Activated T-helper 17 cell treated with anti-CD3 and anti-CD28 coated beads, Interleukin-2, amount 50 U/mL, for 72 hours (primary cell): ENCODE measurements at places on chromosomes 1 and 21.

DNA sequence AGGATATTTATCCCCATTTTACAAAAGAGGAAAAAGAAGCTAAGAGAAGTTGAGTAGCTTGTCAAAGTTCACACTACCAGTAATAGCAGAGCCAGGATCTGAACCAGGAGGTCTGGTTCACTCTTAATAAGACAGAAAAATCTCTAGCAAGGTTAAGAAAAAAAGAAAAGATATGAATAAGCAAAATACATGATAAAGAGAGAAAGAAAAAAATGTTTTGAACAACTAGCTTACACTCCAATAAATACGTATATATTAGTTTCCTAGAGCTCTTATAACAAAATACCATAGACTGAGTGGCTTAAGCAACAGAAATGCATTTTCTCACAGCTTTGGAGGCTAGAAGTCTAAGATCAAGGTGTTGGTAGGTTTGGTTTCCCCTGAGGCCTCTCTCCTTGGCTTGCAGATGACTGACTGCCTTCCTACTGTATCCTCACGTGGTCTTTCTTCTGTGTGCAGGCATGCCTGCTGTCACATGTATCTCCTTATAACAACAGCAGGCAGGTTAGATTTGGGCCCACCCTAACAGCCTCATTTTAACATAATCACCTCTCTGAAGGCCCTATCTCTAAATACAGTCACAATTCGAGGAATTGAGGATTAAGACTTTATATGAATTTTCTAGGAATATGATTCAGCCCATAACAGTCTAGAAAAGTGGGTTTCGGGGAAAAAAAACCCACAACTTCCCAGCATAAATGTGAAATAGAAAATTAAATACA is 60.4 kb downstream of the LEPR start:
- no peak for ATAC-seq

- peak; percentile 46 for ATAC-seq
Observed at GRCh38 chr1:30998887-30999286, 66.6 kb downstream of the PUM1 start.

- ATAC-seq, result peak; percentile 94
Observed at GRCh38 chr1:84077476-84078107, 66.5 kb upstream of the PRKACB start.

DNA sequence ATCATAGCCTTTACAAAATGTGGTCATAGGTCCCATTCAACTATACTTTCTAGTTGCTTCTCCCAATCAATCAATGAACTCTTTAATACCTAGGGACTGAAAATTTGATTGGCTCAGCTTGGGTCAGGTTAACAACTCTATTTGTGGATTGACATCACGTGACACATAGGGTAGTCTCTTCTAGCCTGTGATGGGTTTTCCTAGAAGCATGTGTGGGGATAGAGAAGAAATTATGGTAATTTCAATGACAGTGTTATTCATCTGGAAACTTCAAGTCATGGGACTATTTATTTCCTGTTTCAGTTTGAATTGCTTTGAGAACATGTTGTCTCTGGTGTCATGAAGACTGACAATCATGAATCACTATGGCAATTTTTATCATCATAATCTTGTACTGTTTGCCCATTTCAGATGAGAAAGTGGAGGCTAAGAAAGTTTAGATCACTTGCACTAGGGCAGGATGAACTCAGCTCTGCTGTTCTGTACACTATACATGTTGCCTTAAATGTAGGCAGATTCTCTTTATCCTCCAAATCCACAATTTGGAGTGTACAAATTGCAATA is 529.9 kb upstream of the BEND5 start:
- ATAC-seq, result peak; percentile 44

DNA sequence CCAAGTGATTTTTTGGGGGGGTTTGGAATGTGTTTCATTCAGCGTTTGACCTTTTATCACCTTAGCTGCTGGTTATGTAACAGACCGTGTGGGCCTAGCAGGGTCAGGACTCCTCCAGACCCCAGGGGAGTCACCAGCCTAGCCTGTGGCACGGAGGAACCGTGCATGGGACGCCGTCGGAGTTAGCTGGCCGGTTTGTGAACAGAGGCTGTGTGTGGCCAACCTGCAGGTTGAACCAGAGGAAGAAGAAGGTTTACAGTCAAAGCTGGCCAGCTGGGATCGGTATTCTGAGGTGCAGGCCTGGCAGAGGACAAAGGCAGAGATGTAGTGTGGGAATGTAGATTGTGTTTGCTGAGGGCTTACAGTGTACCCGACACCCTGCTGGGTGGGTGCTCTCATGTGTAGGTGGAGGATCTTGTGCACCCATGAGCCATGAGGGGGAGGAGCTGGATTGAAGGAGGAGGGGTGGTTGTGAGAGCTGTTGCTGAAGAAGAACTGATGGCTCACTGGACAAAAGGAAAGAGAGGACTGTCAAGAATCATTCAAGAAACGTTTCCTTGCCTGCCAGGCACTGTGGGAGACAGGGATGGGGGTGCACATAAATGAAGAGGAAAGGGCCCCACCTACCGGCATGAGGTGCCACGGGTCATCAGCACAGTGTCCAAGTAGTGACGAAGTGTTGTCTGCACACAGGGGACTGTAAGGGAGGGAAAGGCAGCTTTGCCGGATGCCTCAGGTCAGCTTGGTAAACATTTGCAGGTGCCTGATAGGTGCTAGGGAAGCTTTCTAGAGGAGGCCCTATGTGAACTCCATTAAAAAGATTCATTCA is 40.0 kb upstream of the PWP2 start:
- ATAC-seq, result no peak

GRCh38 chr1:165855010-165855838 is 27.8 kb downstream of the UCK2 start:
- ATAC-seq, result no peak

DNA sequence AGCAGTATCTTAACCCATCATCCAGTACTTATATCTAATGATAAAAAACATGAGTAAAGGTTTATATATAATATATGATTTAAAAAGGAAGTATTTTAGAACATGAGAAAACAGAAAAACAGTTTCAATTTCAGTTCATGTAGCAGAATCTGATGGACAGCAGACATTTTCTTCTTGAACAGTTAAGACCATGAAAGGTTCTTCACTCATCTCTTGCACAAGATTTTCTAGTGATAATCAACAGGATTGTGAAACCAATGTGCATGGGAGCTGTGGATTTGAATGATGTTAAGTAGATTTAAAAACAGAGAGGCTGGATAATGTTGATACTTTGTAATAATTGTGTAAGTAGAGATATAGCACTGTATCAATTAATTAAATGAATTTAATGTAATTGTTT is 1297.6 kb downstream of the BRINP3 start:
- no peak for ATAC-seq

DNA sequence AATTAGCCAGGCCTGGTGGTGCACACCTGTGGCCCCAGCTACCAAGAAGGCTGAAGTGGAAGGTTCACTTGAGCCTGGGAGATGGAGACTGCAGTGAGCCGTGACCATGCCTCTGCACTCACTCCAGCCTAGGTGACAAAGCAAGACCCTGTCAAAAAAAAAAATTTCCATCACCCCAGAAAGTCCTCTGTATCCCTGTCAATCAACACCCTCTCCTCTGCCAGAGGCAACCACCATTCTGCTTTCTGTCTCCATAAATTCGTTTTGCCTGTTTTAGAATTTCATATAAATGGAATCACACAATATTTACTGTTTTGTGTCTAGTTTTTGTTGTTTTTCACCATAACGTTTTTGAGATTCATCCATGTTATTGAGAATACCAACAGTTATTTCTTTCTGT is 141.6 kb upstream of the SLC45A1 start:
- no peak for ATAC-seq

DNA sequence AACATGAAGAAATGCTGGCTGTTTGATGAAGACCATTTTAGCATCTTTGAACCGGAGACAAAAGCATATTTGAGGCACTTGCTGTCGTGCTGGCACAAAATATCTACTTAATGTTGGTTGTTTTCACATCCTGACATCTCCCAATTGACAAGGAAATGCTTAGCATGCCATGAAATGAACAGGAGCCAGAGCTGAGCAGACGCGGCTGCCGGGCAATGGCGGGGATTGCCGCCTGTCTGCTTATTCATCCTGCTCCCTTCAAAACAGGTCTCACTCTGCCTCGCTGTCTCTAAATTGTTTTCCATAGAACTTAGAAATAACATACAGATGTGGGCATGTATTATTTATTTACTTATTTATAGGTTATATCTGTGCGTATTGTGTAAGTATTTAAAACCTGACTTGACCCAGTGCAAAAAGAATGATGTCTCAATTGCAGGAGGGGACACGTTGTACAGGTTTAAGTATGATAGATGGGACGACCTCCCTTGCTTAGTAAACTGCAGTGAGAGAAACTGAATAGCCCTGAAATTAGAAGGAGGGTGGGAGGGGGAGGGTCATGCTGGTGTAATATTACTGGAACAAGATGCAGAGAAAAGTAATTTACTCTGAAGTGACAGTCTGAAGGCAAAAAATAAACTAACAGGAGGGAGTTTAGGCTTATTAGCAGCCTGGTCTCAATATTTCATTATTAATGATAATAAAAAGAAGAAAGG is 590.4 kb upstream of the PLXNA2 start:
- ATAC-seq, result no peak

DNA sequence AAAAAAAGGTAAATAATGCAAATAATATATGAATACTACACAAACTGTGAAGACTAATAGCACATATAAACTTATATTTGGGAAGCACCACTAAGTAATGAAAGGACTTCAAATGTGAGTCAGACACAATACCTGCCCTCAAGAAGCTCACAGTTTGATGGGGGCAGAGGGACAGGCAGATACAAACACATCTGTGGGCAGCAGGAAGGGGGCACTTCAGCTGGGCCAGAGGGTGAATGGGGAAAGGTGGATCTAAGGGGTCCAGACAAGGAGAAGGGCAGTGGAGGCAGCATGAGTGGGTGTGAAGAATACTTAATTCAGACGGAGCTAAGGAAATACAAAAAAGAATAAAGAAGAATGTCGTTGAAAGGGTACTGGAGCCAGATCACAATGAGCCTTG is 114.2 kb downstream of the TGFBR3 start:
- no peak for ATAC-seq

- peak; percentile 54 for ATAC-seq
Observed at GRCh38 chr1:206609229-206609991, 2.9 kb downstream of the EIF2D start.

DNA sequence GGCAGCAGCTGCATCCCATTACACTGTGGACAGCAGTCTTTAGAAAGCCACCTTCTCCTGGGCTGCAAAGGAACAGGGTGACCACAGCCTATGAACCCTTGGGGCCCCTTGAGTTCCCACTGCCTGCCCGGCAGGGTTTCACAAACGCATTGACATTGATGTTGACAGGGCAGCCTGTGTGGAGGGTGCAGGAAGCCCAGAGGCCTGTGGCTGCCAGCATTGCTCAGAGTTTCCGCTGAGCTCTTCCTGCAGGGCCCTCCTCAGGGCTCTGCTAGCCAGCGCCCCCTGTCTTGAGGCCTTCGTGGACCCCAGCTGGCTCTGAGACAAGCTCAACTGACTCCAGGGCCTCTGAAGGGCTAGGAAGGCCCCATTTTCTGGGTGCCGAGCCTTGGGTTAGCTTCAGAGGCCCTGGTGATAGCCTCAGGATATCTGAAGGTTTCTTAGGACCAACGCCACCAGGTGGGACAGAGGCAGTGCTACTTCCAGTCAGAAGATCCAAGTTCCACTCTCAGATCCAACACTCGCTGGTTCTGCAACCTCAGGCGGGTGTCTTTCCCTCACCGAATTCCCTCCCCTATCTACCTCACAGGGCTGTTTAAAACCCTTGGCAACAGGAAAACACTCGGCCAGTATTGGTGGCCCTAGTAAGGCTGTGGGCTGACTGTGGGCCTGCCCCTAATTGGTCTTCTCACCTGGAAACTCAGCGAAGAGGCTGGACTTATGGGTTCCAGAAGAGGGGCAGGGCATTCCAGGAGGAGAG is 27.2 kb upstream of the EPS8L3 start:
- ATAC-seq, result peak; percentile 93

- peak; percentile 88 for ATAC-seq
Observed at GRCh38 chr1:203593723-203594122, 32.9 kb upstream of the ATP2B4 start.

GRCh38 chr1:170640581-170640980 is 23.4 kb upstream of the PRRX1 start:
- no peak for ATAC-seq

- no peak for ATAC-seq
Observed at GRCh38 chr1:41359211-41360073, 1.8 kb upstream of the FOXO6 start.

DNA sequence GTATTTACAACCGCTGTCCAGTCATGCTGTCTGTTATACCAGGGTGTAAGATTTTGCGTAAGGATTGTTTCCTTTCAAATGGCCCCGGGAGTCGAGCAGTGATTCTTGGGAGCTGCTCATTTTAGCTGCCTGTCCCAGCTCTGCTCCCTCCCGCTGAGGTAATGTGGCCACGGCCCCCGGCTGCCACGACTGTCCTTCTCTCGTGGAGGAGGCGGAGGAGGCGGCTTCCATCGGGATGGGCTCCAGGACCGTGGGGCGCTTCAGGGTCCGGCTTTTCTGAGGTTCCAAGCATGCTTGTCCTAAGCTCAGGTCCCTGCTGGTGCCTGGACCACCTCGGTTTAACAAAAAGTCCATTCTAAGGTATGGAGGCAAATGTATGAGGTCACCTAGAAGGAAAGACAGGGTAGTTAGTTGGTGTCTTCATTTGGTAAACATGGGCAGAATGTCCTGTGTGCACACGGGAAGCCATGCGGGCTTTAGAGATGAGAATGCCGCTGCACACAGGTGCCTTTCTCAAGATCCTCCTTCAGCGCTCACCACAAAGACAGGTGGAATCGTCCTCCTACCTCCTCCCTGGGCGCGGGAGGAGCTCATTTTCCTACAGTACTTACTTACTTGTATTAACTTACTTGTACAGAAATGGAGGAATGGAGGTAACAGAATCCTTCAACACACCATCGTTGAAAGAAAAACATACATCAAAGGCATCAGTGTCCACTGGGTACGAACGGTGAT is 145.9 kb downstream of the PCP4 start:
- ATAC-seq, result no peak

- ATAC-seq, result peak; percentile 64
Observed at GRCh38 chr21:32538147-32538792, 47.1 kb downstream of the TCP10L start.

DNA sequence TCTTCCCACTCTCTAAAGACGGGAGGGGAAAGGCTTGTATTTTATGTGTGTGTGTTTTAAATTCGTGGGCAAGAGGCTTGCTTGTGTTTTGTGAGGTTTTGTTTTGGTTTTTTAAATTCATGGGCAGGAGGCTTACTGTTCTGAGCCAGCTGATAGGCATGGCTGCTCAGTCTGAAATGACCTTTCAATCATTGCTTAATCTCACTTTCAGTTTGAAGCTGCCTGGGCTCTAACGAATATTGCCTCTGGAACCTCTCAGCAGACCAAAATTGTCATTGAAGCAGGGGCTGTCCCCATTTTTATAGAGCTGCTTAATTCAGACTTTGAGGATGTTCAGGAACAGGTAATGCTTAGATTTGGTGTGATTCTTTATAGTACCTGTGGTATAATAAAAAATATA is 20.3 kb upstream of the TXLNA start:
- peak; percentile 43 for ATAC-seq

DNA sequence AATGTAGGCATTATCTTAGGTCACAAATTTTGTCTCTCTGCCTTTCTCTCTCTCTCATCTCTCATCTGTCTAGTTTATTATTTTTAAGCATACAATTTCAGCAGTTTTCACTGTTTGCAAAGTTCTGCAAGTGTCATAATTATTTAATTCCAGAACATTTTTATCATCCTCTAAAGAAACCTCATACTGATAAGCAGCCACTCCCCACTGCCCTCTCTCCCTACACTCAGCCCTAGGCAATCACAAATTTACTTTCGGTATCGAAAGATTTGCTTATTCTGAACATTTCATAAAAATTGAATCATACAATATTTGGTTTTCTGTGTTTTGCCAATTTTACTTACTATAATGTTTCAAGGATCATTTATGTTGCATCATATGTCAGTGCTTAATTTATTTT is 16.6 kb downstream of the OR6Y1 start:
- no peak for ATAC-seq
